ENCODE measurements at places on chromosomes 5 and 9.

DNA sequence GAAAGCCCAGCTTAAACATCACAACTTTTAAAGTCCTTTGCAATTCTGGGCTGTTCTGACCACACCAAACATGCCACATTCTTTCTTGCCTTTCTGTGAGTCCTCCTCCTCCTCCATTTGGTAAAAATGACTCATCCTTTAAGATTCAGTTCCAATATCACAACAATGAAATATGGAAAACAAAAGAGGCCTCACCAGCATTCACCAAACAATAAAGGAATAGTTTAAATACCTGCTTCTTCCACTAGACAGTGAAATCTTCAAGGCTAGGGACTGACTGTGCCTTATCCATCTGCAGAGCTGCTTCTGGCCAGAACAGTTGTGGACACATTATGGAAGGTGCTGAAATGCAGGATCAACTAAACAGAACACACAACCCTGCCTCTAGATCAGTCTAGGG is 36.0 kb downstream of the NR6A1 start:
- no peak for DNase-seq

DNA sequence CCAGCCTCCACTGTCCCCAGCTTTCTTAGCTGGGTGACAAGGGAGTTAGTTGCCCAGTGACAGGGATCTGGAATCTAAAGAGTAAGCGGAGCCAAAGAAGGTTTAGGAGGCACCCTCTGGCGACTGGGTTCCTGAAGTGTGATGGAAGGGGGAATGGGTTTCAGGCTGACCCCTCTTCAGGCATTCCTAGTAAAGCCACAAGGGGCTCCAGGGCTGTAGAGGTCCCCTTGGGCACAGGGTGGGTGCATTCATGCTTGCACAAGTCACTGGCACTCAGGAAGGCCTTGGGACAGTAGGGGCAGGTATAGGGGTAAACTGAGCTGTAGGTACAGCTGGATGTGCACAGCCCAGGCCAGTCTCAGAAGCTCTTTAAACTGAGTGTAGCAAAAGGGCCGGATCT is 74.2 kb downstream of the CPLANE1 start:
- DNase-seq: no peak

DNA sequence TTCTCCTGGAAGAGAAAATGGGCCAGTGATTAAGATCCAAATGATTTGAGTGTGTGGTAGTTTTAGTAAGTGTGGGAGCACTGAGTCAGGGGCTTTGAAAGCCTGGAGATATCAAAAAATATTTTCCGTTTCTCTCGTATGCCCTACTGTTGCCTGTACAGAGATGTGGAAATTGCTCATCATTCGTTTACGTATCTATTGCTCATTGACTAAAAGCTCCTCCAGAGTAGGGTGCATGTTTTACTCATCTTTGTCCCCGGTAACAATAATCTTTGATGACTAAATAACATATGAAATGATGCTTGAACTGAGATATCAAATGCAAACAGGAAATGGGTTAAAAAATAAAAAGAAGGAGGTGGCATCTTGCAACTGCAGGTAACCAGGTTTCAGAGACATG is 114.2 kb upstream of the FST start:
- DNase-seq: no peak

GRCh38 chr5:17665836-17666235 is 31.6 kb downstream of the TAF11L14 start:
- no peak for DNase-seq

- no peak for DNase-seq
Observed at GRCh38 chr9:21762064-21762463, 40.4 kb upstream of the MTAP start.

- DNase-seq: no peak
Observed at GRCh38 chr5:124619121-124619520, 127.3 kb downstream of the ZNF608 start.

GRCh38 chr5:151208481-151208914 is 15.4 kb downstream of the CCDC69 start:
- no peak for DNase-seq

All from left hindlimb (tissue), 1 donor.